ENCODE measurements at places on chromosomes 16 and 17. TPM values are rescaled to one million over a fixed set of nuclear protein-coding genes. Genes with fewer than 3 reads are reported as not detected.

DNA sequence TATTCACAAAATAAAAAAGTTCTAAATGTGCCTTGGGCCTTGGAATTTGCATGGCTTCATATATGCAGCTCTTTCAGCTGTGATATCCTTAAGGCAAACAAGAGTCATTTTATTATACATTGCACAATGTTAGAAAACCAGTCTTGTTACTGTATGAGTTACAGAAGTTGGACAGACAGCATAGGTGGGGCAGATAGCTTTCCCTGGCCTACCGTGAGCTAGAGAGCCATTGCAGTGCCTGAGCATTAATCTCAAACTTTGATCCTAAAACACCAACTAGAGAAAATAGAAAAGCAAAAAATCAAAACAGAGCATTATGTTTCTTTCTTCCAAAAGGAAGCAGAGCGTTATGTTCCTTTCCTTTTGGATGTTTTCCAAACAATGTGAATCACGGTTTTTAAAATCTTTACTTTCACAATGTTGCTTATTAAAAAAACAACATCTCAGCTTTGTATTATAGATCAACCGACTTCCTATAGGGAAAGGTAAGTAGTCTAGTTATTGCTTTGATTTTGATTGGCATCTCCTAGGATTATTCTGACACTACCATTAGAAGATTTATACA is 32.2 kb downstream of the ARHGAP44 start:
- H3K27ac ChIP-seq = no peak overlapping the region
- no peak for DNase-seq
- H3K27me3 ChIP-seq = no peaks in the 10 kb centered on the region
- H3K36me3 ChIP-seq = no peaks in the 10 kb centered on the region

DNA sequence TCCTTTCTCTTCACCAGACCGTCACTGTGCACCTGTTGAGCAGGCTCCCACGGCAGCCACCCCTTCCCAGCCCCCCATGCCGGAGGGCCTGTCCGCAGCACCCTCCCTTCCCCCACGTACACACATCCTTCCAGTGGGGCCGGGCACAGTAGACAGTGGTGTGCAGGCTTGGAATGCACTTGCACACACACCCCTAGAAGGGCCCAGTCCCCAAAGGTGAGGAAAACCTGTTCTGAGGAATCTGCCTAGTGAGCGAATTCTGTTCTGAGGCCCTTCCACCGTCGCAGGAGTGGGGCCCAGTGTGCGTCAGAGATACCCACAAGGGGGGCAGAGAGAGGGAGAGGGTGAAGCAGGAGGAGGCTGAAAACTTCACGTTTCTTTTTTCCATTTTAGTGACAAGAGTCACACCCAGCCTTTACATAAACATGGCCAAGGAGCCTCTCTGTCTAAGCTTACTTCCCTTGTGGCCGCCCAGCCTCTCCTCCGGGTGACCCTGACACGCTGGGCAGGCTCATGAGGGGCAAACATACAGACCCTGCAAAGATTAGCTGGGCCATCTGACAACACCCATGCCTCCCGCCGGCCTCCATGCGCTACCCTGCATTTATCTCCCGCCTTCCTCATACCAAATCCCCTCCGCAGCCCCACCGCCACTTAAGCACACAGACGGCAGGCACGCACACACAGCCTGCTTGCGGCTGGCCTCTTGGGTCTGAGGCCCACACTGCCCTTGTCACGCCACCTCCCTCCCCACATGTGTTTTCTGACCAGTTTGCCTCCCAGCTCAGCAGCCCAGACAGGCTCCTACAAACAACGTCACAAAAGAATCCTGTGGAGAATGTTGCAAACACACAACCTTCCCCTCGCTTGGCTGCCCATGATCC is 1.8 kb downstream of the ZBTB4 start:
- H3K4me1 ChIP-seq = peaks cover 2% of the 10 kb centered on the region
- no peaks in the 10 kb centered on the region for H3K27me3 ChIP-seq
- H3K4me3 ChIP-seq = peak overlapping the region; percentile 77

DNA sequence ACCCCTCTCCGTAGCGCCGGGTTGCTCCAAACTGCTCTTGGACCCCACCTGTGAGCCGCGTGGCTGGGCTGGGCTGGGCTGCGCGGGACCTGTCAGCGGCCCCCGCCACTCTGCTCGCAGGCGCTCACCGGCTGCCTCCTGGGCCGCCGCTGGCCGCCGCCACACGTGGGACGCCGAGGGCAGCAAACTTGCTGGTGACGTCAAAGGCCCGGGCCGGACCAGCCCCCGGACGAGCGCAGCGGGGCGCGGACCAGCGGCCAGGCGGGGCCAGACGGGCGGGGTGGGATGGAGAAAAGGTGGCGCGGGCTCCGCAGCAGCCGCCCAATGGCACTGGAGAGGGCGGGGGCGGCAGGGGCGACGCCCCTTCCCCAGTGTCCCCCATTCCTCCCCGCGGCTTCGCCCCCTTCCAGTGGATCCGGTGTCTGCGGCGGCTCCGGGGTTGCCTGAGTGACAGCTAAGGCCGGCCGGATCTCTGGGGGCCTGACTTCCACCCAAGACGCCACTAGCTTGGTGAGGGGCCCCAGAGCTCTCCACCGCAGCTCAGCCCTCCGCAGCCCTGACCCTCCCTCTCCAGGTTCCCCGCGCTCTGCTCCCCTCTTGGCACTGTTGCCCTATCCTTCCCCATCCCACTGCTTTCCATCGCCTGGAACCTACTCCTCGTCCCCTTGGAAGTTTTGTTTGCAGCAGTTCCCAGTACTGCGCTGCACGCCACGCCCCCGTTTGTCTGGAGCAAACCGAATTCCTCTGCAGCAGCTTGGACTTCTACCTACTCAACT is at the start of gene HS3ST3A1:
Gene HS3ST3A1, minus strand, starts transcription at position 154 of the 776 bp plus-strand sequence. CDS start 800 bp downstream, outside the sequence.
- peaks cover 2% of the 10 kb centered on the region for H3K27me3 ChIP-seq
- peak; percentile 92 for DNase-seq
- H3K36me3 ChIP-seq = no peaks in the 10 kb centered on the region
- H3K27ac ChIP-seq = no peak within 1 kb of the TSS

The ABCC11 gene
- not detected for total RNA-seq

The MSLN gene
- total RNA-seq = 19.4 TPM

The TLCD3A gene
- 12.4 TPM for total RNA-seq

The CRYBA1 gene
- not detected for total RNA-seq

Data from kidney (tissue), 22 donors.